ENCODE measurements at places on chromosomes 16 and 17.

- no peak for DNase-seq
Observed at GRCh38 chr17:6567528-6568183, 11.3 kb upstream of the PITPNM3 start.

GRCh38 chr17:81494626-81495377 is 17.8 kb downstream of the ACTG1 start:
- DNase-seq = no peak

DNA sequence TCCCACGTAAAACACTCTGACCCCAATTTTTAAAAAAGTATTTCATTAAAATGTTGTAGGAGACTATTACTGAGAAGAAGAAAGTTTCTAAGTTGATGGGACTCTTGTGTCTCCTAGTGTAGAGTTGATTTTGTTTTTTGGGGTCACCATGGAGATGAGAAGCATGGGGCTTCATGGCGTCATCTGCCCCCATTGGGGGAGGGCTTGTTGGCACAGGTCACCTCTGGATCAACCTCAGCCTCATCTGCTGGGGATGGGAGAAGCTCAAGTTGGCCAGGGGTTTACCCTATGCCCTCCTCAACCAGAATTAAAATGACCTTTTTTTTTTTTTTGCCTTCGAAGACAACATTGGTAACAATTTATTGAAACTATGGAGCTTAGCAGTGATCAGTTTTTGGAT is 28.3 kb downstream of the MSI2 start:
- DNase-seq = no peak

DNA sequence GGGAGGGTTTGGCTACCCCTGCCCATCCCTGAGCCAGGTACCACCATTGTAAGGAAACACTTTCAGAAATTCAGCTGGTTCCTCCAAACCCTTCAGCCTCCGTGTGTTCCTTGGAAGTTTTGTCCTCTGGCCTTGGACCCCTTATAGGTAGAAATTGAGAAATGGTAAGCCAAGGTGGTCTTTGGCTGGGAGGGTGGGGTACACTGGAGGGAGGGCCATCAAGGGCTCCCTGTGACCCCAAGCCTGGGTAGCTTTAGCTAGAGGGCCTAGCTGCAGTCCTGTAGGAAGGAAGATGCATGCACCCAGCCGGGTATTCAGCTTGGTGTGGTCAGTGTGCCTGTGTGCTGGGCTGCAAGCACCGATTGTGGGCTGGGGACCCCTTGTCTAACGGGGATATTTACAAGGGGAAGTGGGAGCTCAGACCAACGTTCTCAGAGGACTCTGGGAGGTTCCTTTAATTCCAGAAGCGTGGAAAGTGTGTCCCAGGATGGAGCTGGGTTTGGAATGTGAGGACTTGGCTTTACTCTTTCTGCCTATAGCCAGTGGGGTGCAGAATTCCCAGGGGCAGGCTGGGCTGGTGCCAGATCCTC is 6.8 kb downstream of the NAT9 start:
- no peak for DNase-seq

GRCh38 chr16:67170949-67171649 is 761 bp downstream of the NOL3 start:
- DNase-seq = no peak
